ENCODE measurements at places on chromosomes 1 and 21.

GRCh38 chr1:36481091-36481490 is 1.6 kb downstream of the CSF3R start:
- DNase-seq, result no peak

DNA sequence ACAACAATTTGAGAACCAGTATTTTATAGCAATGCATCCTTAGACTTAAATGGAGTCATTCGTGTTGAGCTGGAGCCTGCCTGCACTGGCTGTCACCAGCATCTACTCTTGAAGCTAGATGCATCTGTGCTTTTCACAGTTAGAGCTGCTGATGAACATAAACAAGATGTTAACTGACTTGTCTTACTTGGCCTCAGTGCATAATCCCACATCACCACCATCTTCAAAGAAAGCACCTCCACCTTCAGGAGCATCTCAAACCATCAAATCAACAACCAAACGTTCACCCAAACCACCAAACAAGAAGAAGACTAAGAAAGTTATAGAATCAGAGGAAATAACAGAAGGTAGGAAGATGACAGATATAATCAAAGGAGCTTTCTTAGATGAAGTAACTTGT is 71.1 kb downstream of the TPR start:
- no peak for DNase-seq

DNA sequence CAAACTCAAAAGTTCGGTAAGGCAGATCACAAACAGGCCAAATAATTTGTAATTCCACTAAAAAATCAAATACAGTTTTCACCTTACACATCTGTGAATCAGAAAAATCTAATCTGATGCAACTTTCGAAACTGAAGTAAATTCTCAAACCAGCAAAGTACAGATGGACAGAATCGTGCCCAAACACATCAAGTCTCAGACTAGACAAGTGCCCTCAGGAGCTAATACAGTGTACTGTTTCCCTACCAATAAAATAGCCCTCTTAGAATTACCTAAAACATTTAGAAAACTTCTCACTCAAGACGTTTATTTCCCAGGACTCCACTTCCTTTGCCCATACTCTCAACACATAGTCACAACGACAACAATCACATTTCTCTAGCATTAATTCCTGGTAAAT is 134.2 kb downstream of the SMYD2 start:
- DNase-seq, result no peak

- no peak for DNase-seq
These were observed 10.8 kb downstream of the CFAP45 start for GRCh38 chr1:159889202-159889601.

DNA sequence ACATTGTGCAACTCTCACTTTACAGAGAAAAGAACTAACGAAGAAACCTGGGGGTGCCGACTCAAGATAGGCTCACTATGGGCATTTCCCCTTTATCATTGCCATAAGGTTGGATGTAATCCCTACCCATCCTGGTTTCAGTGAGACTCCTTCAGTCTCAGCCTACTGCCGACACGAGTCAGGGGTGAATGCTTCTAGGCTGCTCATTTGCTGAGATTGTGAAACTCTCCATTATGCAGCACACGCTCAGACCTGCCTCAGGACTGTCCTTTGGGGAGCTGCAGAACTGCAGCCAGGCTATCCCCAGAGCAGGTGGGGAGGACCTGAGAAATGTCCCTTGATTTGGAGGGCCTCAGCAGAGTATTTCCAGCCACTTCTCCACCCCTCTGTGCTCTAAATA is 22.2 kb downstream of the TSHB start:
- no peak for DNase-seq

GRCh38 chr1:53069663-53070327 is 7.8 kb downstream of the PODN start:
- DNase-seq, result no peak

- DNase-seq, result no peak
These were observed 481.8 kb downstream of the USP25 start for GRCh38 chr21:16211339-16212303.

DNA sequence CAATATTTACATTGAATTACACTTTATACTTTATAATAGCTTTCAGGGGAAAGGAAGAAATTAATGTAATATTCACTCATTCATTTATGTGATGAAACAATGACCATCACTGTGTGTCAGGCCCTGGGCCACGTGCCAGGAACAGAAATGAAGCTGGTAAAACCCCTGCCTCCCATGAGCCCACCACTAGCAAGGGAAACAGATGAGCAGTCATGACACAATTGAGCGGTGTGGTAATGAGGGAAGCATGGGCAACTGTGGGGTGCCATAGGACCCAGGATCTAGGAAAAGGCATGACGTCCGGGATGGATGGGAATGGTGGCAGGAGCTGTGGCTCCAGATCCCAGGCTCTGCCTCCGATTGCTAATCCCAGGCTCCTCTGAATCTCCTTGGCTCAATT is 17.0 kb upstream of the SLC5A9 start:
- no peak for DNase-seq

GRCh38 chr1:55650444-55650843 is 435.3 kb upstream of the USP24 start:
- DNase-seq, result no peak

- DNase-seq, result no peak
These were observed 9.6 kb downstream of the ZBTB17 start for GRCh38 chr1:15966081-15966955.

- no peak for DNase-seq
These were observed 397.6 kb downstream of the LRRIQ3 start for GRCh38 chr1:73800376-73800775.

- no peak for DNase-seq
These were observed 47.8 kb downstream of the SELENOF start for GRCh38 chr1:86865973-86866637.

DNA sequence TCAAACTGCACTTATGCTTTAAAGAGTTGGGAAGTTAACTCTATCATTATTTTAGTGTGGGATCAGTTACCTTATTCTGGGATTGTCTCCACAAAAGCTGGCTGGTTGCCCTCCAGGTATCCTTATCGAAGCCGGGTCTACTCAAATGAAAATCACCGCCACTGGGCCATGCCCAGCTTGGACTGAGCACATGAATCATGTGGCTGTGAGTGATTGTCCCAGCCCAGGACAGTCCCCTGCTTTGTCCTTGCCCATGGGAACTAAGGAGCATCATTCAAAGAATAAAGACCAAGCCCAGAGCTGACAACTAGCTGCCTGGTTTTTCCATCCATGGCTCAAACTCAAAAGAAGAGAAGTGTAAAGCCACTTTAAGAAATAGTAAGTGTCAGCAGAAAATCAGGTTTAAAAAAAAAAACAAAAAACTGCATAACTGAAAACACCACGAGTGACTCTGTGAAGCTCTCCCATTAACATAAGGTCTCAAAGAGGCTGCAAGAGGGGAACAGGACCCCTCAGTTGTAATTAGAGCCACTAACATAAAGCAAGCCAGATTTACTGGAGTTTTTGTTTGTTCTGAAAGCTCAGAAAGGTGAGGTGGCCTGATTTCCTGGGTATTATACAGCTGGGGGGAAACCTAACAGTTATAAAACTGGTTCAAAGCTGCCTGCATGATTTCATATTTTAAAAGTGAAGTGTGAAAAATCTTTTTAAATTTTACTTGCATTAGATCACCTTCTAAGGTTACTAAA is 91.5 kb downstream of the KIF14 start:
- no peak for DNase-seq

- DNase-seq, result no peak
These were observed 31.4 kb downstream of the CLCA1 start for GRCh38 chr1:86499987-86500593.

- no peak for DNase-seq
These were observed 394.0 kb downstream of the NPHP4 start for GRCh38 chr1:5597991-5598823.

DNA sequence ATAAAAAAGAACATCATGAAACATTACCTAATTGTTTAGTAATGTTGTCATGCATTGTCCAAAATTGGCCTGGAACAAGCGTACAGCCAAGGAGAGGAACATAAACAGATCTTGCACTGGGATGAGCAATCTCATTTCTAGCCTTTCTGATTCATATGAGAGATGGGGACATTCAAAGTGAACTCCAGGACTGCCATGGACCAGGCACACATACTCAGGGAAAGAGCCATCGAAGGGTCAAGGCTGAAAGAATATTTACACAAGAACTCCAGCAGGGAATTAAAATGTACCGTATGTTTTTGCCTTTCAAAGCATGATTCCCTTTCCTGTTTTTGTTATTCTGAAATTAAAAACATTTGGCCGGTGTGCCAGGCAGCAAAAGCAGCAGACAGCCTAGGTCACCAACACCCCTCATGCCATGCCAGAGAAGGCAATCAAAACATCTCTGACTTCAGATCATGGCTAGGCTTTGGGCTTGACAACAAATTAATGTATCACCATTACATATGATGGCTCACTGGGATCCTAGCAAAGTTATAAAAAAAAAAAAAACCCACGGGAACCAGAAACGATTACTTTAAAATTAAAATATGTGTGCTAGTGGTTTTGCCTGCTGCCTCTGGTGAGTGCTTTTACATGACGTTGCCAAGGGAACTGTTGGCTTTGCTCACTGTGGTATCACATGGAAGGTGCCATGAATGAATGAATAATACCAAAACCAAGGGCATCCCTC is 159.8 kb downstream of the TGFBR3 start:
- DNase-seq, result no peak

DNA sequence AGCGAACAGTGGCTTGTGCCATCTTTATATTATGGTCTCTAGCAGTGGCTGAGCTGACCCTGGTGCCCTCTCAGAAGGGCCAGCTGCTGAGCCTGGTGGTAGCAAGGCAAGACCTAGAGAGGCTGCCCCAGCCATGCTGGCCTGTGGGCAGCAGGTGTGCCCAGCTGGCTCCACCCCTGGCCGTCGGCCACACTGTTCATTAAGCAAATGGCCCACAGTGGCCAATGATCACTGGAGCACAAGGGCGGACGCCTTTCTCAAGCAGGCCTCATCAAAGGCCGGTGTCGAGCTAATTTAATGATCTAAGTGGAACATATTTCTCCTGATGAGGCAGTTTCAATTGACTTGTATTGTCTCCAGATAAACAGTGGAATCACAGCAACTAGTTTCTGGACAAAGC is 89.4 kb downstream of the GRIK3 start:
- no peak for DNase-seq

DNA sequence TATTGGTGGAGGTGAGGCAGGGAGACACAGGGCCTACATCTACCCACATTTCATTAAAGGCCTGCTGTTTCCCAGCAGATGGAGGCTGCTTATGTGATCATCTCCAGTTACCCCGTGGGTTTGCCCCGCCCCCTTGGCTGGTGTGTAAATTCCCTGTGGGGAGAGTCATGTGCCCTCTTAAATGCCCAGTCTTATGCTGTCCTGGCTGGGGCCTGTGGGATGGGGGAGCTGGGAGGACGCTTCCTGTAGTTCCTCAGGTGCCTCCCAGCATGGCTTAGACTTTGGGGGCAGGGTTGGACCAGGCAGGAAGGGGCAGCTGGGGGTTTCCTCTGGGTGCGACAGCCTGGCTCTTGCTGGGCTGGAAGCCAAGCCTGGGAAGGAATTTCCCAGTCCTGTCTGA is 15.5 kb upstream of the CITED4 start:
- peak; percentile 18 for DNase-seq

DNA sequence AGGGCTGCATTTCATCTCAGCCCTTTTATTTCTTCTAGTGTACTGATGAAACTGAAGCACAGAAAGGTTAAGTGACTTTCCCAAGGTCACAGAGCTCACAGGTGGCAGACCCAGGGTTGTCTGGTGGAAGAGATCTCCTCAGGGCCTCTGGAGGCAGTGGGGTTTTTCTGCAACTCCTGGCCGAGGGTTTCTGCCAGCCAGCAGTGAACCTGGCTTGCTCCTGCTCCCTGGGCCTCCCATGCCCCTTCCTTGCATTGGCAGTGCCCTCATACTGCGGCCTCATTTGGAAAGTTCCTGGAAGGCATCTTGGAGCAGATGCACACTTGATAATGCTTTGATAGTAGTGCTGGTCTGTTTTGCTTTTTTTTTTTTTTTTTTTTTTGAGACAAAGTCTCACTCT is 7.7 kb downstream of the GALNT2 start:
- no peak for DNase-seq

DNA sequence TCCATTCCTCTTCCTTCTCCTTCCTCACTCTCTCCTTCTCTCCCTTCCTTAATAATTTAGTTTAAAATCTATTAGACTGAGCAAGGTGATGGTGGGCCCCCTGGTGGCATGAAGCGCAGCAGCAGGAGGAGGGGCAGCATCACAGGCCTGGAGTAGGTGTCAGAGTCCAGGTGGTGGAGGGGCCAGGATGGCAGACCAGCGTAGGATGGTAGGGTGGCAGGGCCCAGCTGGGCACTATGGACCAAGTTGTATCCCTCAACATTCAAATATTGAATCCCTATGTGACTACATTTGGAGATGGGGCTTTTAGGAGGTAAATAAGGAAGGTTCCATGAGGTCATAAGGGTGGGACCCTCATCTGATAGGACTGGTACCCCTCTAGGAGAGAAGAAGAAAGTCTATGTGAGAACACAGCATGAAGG is 61.0 kb downstream of the WDR4 start:
- peak; percentile 43 for DNase-seq
